Stimulated activated CD4-positive, alpha-beta T cell treated with anti-CD3 and anti-CD28 coated beads, TNF-alpha, amount 100 ng/mL, for 4 hours (primary cell): ENCODE measurements at places on chromosomes 1 and 21.

GRCh38 chr1:167710836-167711235 lies 10.9 kb upstream of the MPZL1 start:
- no peak for DNase-seq

- DNase-seq = no peak
These were observed 38.0 kb upstream of the SERBP1 start for GRCh38 chr1:67468066-67468718.

DNA sequence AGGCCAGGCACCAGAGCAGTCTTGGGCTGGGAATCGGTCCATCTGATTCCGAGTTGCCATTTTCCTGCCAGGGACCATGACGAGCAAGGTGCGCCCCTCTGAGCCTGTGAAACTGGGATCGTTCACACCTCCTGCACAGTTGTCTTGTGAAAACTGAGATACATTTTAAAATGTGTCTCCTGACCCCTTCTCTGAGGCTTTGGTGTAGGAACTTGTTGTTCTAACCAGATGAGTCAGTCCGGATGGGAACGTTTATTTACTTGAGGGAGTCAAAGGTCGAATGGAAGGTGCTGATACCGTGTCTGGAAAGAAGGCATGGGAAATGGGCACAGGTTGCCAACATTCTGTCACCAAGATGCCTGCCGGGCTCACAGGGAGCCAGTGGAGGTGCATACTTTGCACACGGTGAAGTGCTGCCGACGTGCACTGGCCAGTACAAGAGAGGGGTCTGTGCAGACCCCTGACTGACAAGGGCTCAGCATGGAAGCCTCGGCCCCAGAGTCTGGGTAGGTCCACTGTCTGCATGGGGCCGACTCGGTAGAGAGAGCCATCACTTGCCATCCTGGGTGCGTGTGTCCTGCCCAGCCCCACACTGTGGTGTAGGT lies 7.4 kb upstream of the KCNN3 start:
- no peak for DNase-seq

DNA sequence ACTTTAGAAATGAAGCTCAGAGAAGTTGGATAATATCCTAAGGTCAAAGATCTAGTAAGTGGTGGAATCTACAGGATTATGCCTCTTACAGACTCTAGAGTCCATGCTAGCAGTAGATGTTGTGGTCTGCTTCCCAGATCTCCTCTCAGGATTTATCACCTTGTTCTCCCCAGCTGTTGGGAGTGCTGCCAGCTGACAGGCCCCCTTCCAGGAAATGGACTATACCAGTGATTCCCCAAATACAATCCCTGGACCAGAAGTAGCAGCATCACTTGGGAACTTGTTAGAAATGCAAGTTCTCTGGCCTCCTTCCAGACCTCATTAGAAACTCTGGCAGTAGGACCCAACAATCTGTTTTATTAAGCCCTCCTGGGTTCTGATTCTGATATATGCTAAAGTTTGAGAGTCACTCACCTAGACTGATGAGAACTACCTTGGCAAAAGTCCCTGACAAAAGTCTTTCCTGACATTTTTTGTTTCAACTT lies 24.5 kb upstream of the NTNG1 start:
- no peak for DNase-seq

DNA sequence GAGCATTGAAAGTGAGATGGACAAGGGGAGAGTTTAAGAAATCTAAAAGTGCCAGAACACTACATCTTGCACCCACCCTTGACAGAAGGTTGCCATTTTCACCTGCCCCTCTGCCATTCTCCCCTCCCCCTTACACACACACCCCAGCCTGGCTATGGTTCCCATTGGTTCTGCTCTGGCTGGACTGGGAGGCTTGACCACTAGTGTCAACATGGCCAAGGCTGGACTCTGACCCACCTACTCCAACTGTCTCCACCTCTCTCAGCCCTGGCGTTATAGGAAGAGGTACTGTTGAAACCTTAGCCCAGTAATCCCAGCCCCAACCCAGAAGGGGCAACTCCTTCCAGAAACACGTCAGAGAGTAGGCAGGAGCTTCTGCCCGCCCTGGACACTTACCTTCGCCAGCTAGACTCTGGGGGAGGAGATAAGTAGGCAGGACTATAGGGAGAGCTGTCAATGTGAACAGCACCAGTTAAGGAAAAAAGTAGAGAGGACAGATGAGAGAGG lies 4.5 kb downstream of the CRTC2 start:
- no peak for DNase-seq

DNA sequence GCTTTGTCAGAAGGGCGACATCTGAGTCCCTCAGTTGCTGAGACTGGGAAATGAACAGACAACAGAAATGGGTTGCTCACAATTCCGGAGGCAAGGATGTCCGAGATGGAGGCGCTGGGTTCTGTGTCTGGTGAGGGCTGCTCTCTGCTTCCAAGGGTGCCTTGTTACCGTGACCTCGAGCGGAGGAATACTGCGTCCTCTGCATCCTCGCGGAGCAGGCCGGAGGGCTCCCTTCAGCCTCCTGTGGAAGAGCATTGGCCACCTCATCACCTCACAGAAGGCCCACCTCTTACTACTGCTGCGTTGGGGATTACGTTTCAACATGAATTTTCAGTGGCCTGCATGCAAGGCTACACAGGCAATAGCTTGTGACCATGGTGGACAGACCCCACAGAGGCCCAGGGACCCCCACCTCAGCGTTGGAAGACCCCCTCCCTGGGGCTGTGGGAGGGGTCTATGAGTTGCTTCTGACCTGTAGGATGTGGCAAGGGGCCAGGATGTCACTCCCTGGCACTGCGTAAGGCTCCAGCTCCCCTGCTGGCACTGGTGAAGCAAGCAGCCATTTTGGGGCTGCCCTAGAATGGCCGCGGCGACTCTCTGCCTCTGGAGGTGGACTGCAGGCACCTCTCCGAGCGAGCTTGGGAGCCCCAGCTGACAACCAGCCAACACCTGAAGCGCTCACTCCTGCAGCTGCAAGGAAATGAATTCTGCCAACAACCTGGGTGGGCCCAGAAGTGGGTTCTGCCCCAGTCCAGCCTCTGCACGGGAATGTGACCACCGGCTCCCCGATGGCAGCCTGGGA lies 36.3 kb upstream of the COL6A1 start:
- no peak for DNase-seq

GRCh38 chr1:23196627-23197328 lies 20.5 kb downstream of the HTR1D start:
- no peak for DNase-seq
